ENCODE measurements at places on chromosomes 2 and 18.

DNA sequence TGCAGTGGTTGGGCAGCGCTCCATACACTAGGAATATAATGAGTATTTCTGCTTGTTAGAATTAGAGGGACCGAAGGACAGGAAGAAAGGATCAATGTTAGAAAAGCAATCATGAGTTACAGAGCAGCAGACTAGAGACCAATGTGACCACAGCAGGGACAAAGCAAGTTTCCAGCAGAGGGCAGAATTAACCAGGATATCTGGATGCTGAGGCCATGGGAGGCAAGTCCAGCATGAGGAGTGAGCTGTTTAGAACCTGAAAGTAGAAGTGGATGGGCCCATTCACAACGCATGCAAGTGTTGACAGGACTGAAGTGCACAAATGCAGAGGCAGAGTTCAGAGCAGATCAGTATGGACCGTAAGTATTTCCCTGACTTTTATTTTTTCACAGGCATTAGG lies 910.4 kb upstream of the GYPC start:
- peak; percentile 9 for DNase-seq

- DNase-seq, result no peak
Observed at GRCh38 chr18:24735624-24736231, 275.3 kb downstream of the HRH4 start.

GRCh38 chr18:58208207-58208932 lies 164.3 kb downstream of the NEDD4L start:
- DNase-seq, result no peak

DNA sequence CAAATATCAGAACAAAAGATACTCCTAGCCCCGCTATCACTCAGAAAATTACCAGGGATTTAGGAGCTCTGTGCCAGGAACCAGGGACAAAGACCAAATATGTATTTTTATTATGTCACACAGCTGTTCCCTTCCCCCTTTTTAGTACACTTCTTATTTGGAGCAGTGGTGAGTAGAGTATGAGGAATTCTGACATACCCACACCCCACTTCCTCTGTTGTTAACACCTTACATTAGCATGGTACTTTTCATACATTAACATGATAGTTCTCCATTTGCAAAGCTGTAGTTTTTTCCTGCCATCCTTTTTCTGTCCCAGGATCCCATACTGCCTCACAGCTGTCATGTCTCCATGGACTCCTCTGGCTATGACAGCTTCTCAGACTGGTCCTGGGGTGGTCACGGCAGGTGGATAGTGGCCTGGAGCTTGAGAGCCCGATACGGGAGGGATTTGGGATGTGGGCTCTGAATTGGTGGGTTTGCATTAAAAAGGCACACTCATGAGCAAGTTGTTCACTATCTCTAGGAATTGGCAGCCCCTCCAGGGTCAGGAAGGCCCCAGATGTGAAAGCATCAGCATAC lies 100.2 kb downstream of the SH3RF3 start:
- no peak for DNase-seq

DNA sequence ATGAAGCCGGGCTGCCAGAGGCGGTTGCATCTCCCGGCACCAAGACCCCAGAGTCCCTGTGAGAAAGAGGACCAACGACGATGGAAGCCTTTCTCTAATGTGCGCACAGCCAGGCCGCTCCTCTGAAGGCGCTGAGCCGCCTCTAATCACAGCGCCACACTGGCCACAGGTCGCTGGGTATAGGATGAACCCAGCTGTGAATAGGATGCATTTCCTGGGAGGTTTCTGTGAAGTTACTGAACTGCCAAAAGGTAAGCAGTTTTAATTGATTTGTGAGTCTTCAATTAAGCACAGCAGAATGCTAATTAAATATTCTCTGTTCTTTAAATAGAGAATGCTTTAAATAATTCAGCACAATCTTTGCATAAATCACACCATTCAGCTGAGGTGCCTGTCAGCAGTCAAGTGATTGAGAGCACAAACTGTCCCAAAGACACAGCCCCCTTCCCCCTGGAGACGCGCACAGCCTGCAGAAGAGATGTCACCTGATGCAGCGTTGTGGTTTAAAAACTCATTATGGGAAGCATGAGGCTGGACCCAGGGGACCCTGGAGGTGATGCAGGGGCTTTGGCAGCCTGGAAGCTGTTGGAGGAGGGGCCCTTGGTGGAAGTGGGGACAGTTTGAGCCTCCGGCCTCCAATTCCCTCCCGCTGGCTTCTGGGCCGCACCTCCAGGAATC lies 98.1 kb downstream of the RTP5 start:
- DNase-seq, result no peak

- DNase-seq, result no peak
Observed at GRCh38 chr2:110783196-110783873, 51.0 kb downstream of the ACOXL start.

DNA sequence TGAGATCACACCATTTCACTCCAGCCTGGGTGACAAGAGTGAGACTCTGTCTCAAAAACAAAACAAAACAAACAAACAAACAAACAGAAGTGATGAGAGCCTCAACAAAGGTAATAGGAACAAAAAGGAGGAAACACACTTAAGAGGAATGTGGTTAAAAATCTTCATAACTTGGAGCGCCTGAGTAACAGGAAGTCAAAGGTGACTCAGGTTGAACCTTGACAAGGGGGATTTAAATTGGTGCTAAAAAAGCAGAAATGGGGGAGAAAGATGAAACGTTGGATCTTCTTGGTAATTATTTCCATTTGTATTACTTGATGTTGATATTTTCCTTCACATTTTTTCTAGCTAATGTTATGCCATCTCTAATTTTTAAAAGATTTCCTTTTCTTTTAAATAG lies 318.5 kb upstream of the TCF4 start:
- no peak for DNase-seq

DNA sequence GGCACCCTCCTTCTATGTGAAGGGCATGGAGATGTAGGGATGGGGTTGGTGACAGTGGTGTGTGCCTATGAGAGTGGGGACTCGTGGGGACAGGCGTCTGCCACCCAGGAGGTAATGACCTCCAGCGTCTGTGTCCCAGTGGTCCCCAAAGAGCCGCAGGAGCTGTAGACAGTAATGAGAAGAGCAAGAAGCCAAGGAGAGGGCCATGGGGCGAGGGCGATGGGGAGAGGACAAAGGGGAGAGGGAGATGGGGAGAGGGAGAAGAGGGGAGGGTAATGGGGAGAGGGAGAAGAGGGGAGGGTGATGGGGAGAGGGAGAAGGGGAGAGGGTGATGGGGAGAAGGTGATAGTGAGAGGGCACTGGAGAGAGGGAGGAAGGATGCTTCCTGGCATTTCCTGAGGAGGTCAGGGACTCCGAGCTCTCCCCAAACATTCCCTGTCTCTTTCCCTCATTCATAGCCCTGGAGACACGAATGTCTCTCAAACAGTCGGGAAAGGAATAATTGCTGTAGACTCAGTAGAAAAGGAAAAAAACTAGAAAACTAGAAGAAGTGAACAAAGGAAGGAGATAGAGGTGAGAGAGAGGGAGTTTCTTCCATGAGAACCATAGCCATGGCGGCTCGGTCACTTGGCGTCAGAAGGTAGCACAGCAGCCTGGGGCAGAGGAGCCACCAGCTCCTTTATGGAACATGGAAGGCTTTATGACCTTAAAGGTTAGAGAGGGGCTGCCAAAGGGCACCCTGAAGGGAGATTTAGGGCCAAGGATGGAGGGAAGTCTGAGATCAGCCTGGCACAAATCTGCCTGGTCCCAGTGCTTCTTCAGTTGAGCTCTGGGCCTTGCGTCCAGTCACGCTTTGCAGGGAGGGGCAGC lies 39.5 kb downstream of the PSD4 start:
- no peak for DNase-seq

DNA sequence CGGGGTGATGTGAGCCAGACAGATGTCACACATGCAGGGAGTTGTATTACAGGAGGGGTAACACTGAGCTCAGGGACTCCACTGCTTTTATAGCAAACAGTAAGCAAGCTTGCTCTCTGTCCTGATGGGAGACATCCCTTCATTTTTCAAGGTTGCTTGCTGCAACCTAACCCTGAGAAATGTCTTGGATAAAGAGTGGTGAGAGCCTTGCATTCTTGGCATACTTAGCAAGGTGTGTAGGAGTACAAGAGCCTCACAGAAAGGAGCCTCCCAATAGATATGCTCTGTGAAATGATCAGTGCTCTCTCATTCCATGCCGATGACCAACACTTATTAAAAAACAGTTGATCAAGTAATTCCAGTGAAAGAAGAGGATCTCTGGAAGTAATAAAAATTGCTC lies 8.1 kb downstream of the PFN4 start:
- DNase-seq, result no peak
